CD4-positive, alpha-beta T cell treated with Interleukin-15 for 4 hours (primary cell): ENCODE measurements at places on chromosomes 12 and 14.

DNA sequence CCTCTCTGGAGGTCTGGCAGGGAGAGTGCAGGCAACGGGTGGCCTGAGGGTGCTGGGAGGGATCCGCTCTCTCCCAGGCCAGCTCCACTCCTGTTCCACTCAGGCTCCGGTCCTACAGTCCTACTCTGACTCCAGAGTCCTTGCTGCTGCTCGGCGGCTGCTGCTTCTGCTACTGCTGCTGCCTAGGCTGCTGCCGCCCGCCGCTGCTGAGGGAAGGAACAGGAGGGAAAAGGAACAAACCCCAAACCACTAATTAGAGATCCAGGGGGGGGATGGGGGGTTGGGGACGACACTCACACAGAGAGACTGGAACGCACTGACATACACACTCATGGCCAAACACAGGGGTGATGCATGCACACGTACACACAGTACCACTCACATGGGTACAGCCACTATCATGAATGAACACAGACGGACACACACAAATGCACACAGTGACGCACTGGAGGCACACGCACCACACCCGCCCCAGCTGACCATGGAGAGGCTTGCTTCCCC lies at the start of gene SP7:
SP7 (minus strand) TSS at position 174 of the 501 bp plus-strand sequence. CDS start 708 bp downstream, outside the sequence.
- no peak for DNase-seq

DNA sequence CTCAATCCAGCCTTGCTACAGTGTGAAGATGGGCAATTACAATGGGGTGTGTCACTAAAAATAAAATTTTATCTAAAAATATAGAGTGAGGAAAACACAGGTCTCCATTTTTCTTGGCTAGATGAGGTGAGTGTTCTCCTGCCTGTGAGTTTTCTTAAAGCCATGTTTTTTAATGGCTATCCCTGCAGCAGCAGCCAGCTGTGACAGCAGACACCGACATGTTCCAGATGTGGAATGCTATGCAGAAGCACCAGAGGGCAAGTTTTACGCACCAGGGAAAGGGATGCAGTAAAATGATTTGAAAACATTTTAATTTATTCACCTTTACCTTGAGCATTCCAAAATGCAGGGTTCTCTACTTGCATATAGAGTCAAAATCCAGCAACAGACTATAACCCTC lies 577.0 kb upstream of the STXBP6 start:
- DNase-seq, result no peak

DNA sequence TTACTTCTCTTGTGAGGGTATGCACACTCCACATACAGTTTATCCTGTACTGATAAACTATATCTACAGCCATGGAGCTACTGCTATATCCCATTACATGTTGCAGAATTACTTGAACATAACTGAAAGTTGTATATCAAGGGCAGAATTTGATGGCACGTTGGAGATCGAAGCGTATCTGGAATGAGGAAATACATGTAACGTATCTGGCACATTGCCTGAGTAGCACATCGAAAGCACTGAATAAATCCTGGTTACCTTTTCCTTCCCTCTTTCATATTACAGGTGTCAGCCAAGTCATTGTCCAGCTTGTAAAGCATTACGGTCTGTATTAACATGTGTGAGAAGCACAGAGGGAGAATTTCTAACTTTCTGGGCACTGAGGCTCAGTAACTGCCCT lies 42.1 kb upstream of the LIN7A start:
- DNase-seq, result no peak

- DNase-seq, result no peak
Observed at GRCh38 chr14:57928732-57929131, 62.8 kb upstream of the SLC35F4 start.

GRCh38 chr12:60191676-60192359 lies 596.0 kb downstream of the SLC16A7 start:
- DNase-seq, result no peak

DNA sequence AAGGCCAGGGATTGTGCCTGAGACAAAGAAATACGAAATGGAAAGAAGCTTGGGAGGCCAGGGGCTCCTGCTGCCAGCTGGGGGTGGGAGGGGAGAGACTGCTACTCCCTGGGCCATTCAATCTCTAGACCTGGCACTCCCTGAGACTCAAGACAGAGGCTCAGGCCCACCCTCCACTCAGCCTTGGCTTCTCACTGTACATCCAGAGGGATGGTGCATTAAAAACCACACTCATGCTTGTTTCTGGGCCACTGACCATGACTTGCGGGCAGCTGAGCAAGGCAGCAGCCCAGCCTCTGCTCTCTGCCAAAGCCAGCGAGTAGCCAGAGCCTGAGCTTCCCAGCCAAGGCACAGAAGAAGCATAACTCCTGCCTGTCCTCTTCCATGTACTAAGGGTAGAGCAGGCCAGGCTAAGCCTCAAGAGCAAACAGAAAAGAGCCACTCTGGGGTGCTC lies 41.5 kb downstream of the PITPNM2 start:
- DNase-seq, result no peak

DNA sequence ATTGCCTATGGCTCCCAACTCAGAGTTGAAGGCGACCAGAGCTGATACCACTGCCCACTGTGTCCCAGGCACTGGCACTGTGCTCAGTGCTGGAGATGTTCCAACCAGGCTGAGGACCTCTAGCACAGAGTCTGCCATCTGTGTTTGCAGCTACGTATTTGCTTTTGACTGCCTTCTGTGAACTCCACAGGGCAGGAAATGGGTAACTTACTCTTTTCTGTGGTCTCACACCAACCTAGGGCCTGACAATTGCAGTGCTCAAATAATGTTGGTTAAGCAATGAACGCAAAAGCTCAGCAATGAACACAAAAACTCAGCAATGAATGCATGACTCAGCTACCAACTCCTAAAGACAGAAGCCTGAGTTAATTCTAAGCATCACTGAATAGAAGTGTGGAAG lies 202.8 kb downstream of the NUAK1 start:
- DNase-seq, result no peak
